ENCODE measurements at places on chromosomes 5 and 9.

- no peak for DNase-seq
These were observed 8.0 kb upstream of the MAMDC2 start for GRCh38 chr9:70035691-70036090.

DNA sequence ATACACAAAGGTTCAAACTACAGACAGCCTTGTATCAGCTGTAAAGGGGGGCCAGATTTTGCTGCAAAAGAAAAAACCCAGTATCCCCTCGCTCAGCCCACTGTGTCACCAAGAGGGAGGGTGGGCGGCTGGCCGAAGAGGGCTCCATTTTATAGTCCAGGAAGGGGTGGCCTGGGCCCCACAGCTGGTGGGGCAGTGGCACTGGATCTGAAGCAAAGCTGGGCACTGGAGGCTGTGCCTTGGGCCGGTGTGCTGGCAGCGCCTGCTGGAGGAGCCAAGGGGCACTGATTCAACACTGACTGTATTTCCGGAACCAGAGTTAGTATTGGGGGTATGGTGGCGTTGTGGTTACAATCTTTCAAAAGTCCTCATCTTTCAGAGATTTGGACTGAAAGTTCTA, 9.1 kb downstream of the BRD3 start:
- DNase-seq: no peak

- DNase-seq: no peak
These were observed 20.0 kb downstream of the SLC24A2 start for GRCh38 chr9:19768798-19769197.

- DNase-seq: peak; percentile 41
These were observed 38.9 kb downstream of the LYRM7 start for GRCh38 chr5:131209506-131210150.

DNA sequence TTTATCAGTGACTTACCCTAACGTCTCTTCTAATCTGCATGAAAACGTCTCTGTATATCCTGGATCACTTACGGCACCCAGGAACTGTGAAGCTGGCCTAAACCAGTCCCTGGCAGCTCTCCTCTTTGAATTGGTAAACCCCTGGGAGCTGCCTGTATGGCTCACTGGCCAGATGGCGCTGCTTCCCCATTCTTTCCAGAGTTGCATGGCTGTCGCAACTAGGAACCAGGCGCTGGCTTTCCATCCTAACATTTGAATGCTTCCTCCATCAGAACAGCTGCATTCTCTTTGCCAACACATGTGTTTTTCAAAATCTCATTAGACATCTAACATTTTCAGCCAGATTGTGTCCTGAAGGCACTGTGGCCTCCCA, 8.0 kb upstream of the PCA3 start:
- DNase-seq: no peak

GRCh38 chr9:127189628-127190027, 67.2 kb upstream of the ANGPTL2 start:
- DNase-seq: no peak

DNA sequence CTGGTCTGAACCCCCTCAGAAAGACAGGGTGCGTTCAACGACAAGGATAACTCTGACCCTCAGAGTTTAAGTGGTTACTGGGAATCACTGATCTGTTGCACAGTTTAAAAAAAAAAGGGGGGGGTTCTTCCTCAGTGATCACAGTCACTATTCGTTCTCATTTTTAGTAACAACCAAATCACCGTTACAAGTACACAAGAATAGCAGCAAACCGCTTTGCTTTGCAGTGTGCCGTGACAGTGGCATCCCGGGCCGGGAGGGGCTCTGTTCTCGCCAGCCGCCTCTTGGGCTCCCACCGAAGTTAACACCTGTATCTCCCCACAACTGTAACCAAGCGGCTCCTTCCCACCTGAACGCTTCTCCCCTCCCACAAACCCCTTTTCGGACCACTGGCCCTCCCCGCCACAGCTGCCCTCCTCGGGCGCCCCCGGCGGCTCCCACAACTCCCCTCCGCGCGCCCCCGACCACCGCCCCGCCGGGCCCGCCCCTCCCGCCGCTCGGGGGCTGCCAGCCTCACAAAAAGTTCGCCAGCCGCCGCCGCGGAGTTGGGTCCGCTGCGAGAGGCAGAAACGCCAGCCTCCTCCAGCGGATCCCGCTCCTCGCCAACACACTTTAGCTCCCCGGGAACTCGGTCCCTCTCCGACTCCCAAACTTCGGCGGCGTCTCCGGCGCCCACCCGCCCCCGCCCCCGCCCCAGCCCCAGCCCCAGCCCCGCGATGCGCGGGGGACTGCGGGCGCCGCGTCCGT, 1.2 kb downstream of the SSBP2 start:
- peak; percentile 62 for DNase-seq

GRCh38 chr9:82598241-82599039, 464.5 kb downstream of the RASEF start:
- no peak for DNase-seq

DNA sequence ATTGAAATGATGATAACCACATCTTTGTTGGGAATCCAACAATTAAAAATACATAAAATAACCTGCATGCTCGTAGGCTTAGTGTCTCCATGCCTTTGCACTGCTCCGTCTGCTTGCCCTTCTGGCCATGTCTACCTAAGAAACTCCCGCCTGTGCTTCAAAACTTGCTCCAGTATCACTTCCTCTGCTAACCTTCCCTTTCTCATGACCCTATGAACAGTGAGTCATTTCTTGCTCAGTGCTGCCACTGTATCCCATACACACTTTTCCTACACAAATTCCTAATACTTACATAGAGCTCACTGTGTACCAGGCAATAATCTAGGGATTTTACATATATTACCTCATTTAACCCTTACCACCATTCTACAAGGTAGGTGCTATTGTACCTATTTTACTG, 33.5 kb downstream of the TMEM245 start:
- no peak for DNase-seq

- peak; percentile 21 for DNase-seq
These were observed 1.2 kb downstream of the VCAN start for GRCh38 chr5:83472508-83473345.

DNA sequence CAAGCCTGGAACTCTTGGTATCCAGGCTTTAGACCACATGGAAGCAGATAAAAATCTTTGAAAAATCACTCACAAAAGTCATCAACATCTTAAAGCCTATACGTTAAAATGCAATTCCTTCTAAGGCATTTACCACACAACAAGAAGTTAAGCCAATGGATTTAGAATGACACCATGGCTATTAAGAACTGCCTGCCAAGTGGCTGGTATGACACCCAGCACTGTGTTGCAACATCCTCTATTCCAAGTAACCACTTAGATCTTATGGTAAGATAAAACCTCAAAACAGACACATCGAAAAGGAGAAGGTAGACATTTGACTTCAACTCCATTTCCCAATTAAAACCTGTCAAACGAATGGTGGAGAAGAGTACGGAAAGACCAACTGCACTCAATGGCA, 344.2 kb upstream of the SLC30A5 start:
- no peak for DNase-seq

DNA sequence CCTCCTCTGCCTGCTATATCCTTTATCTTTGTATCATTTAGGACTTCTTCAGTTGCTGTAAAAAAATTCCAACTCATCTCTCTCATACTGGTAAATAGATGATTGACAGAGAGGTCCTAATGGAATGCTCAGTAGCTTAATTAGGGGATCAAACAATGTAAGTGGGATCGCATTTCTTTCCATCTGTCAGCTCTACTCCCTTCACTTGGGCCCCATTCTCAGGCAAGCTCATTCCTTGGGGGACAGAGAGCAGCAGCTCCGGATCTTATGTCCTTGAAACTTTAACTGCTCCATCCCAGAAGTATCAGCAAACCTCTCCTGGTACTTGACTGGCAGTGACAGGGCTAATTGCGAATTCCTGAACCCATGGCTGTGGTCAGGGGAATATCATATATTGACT, 146.7 kb downstream of the YTHDC2 start:
- no peak for DNase-seq

GRCh38 chr5:111892949-111893348, 136.0 kb upstream of the NREP start:
- no peak for DNase-seq

DNA sequence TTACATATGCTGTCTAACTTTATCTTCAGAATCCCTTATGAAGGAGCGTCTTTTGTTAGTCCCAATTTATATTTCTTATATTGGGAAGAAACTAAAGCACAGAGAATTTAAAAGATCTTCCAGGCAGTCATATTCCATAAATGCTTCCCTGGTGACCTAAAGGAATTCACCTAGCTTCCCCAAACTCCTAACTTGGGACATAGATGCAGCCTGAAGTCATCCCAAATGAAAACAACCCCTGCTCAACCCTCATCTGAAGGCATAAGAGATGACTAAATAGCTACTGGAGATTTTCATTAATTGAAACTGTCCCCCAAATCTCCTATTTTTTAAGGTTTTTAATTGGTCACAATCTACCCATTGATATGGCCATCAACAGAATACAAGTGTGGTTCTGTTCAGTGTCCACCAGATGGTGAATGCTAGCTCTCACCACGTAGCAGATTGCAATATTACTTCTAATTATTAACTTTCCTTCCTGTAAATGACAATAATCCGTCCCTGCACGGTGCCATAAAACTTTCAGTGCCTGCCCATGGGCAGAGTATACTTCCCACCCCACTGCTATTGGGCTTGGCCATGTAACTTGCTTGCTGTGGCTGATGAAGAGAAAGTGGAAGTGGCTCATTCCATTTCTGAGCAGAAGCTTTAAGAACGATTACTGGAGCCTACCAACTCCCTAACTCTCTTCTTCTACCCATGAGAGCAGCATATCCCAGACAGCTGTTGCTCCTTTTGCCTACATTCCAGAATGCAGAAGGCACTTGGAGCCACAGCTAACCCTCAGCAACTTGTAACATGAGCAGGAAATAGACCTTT, 18.7 kb downstream of the PRUNE2 start:
- no peak for DNase-seq

GRCh38 chr5:158538506-158539074, 561.1 kb downstream of the EBF1 start:
- DNase-seq: no peak

- no peak for DNase-seq
These were observed 133.9 kb downstream of the C9orf50 start for GRCh38 chr9:129486756-129487657.

- DNase-seq: peak; percentile 19
These were observed at the start of gene GRIN1 for GRCh38 chr9:137138722-137139467. TSS of gene GRIN1 (plus strand) at chr9:137139154. CDS start at chr9:137139487, 333 bp downstream.

- no peak for DNase-seq
These were observed 15.7 kb downstream of the PNPLA7 start for GRCh38 chr9:137534256-137535119.

GRCh38 chr5:170338933-170339779, 41.6 kb upstream of the LCP2 start:
- peak; percentile 67 for DNase-seq

- no peak for DNase-seq
These were observed 50.5 kb upstream of the BARHL1 start for GRCh38 chr9:132531710-132532570.

- no peak for DNase-seq
These were observed 86.6 kb downstream of the PLPPR1 start for GRCh38 chr9:101115102-101115501.

DNA sequence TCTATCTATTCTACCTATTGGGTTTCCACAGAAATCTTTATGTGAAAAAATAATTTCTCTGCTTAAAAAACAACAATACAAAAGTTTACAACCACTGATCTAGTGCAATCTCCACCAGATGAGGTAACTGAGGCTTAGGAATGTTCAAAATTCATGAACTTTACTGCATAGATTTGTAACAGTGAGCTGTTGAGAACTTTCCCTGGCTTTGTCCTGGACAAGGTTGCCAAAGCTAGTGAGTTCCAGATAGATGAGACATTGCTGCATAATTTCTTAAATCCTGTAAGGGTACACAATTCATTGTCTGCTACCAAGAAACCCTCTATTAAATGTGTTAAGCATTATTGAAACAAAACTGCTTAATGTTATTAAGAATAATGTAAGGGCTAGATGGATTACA, 102.7 kb downstream of the OSMR start:
- DNase-seq: no peak

DNA sequence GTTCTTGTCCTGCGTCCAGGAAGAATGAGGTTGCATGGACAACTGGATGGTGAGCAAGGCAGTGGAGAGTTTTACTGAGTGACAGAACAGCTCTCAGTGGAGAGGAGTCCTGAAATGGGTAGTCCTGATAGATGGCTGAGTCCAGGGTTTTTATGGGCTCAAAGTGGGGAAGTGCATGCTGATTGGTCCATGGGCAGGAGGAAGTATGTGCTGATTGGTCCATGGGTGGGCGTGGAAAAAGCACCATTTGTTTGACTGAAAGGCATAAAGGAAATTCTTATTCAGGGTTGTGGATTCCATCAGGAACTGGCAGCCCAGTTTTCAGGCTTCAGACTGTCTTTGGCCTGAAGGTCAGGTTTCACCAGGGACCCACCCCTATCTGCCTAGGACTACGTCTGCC, 10.6 kb downstream of the FSD1L start:
- DNase-seq: no peak

- DNase-seq: no peak
These were observed 413.1 kb downstream of the KCTD16 start for GRCh38 chr5:144583541-144584449.

- no peak for DNase-seq
These were observed 795.1 kb upstream of the CDH6 start for GRCh38 chr5:30398423-30398822.

GRCh38 chr9:121308765-121309164, 40.8 kb downstream of the GSN start:
- no peak for DNase-seq

DNA sequence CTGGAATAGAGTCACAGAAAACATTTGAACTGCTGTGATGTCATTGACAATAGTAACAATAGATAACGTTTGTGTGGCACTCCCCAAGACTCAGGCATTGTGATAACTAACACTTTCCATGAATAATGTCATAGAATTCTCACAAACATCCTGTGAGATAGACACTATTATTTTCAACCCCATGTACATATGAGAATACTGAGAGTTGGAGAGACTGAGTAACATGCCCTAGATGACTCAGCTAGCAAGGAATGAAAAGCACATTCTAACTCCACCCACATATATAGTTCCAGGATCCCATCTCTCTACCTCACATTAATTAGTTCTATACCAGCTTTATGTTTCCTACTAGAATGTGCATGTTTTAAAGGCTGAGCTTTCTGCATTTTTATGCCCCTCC, 71.4 kb downstream of the ASTN2 start:
- DNase-seq: no peak

- DNase-seq: no peak
These were observed 76.6 kb downstream of the GOLM1 start for GRCh38 chr9:86022687-86023266.

- DNase-seq: no peak
These were observed 301.0 kb upstream of the KCNN2 start for GRCh38 chr5:114060866-114061265.

GRCh38 chr9:123048748-123049147, 15.3 kb downstream of the GPR21 start:
- no peak for DNase-seq

- no peak for DNase-seq
These were observed 78.1 kb upstream of the PITX1 start for GRCh38 chr5:135112008-135112725.

DNA sequence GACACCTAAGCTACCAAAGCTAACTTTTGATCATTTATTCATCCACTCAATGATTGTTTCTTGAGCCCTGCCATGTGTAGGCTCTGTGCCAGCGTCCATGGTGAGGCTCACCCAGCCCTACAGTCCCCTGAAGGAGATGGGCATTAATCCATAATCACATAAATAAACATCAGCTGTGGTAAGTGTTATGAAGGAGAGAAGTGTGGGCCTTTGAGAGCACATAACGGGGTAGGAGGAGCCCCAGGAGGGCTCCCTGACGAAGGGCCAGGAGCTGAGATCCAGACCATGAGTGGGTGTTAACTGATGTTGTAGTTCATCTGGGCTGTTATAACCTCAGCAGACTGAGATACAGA, 53.9 kb upstream of the AFAP1L1 start:
- no peak for DNase-seq

- no peak for DNase-seq
These were observed 51.0 kb downstream of the PTPDC1 start for GRCh38 chr9:94135222-94135621.

GRCh38 chr9:82382887-82383616, 394.5 kb downstream of the SPATA31D1 start:
- DNase-seq: no peak

Measured in activated naive CD4-positive, alpha-beta T cell treated with Interleukin-2 at 50 U/mL for 16 hours (primary cell).